ENCODE measurements at places on chromosomes 7 and 10.

GRCh38 chr10:6033954-6034353 lies 28.2 kb downstream of the IL2RA start:
- DNase-seq, result no peak

- DNase-seq, result no peak
These were observed 59.8 kb upstream of the ADAM12 start for GRCh38 chr10:126448091-126448490.

GRCh38 chr7:117780832-117781231 lies 92.4 kb downstream of the CTTNBP2 start:
- DNase-seq, result no peak

DNA sequence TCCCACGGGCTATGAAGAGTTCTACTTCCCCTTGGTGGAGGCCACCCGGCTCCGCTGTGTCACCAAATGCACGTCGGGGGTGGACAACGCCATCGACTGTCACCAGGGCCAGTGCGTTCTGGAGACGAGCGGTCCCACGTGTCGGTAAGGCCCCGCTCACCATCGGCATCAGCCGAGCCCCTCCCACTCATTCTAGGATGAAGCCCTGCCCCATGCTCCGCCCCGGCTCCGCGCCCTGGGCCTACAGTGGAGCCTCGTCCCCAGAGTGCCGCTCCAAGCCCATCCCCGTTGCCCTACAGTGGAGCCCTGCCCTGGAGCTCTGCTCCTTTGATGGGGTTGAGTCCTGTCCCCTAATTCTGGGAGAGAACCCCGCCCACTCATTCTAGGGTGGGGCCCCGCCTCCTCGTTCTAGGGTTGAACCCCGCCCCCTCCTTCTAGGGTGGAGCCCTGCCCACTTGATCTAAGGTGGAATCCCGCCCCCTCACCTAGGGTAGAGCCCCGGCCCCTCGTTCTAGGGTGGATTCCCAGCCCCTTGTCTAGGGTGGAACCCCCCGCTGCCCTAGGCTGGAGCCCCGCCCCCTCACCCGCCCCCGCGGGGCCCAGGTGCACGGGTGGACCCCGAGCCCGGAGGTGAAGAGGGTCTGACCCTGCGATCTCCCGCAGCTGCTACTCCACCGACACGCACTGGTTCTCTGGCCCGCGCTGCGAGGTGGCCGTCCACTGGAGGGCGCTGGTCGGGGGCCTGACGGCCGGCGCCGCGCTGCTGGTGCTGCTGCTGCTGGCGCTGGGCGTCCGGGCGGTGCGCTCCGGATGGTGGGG lies 3.4 kb upstream of the MUC12 start:
- DNase-seq, result no peak

DNA sequence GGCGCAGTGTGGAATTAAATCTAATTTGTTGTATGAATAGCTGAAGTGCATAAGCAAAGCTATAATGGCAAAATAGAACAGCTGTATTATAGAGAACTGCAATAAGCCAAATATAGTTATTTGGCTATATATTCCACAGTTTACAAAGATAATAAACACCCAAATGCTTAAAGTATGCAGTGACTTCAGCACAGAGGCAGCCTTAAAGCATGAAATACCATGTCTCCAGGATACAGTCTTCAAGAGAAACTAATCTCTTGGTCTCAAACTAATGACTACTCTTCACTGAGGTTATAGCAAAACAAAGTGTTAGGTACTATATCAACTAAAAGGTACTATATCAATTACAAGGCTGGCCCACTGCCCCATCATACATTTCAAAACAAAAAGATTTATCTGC lies 48.0 kb downstream of the NT5C2 start:
- no peak for DNase-seq

- DNase-seq, result no peak
These were observed 20.4 kb upstream of the ST8SIA6 start for GRCh38 chr10:17474595-17475323.

GRCh38 chr7:121390617-121391016 lies 5.5 kb downstream of the FAM3C start:
- no peak for DNase-seq

DNA sequence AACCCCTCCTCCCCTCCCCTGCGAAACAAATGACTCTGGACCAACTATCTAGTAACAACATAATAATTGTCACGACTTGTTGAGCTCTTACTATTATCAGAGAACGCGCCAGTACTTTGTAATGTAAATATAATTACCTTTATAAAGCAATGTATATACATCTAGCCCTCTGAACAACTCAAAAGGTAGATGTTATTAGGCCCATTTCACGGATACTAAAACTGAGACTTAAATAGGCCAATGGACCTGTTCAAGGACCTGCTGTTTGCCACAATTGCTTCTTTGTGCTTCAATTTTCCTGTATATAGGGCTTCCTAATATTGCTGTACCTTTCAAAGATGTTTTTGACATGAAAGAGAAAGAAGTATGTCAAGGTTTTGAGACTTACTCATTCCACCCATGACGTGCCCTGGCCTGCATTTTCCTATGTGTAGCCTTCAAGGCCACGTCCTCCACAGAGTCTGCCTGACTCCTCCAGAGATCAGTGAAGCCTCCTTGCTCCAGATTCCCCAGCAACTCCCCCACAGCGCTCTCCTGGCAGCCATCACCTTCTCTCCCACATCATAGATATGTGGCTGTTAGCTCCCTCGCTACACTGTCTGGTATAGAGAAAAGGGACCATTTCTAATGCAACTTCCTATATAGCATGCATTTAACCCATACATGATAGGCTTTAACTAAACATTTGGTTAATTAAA lies 156.6 kb downstream of the SKIDA1 start:
- DNase-seq, result no peak

Data from nucleus accumbens (tissue), 56 donors.